AG08395 (cell line): ENCODE measurements at places on chromosomes 4 and X.

DNA sequence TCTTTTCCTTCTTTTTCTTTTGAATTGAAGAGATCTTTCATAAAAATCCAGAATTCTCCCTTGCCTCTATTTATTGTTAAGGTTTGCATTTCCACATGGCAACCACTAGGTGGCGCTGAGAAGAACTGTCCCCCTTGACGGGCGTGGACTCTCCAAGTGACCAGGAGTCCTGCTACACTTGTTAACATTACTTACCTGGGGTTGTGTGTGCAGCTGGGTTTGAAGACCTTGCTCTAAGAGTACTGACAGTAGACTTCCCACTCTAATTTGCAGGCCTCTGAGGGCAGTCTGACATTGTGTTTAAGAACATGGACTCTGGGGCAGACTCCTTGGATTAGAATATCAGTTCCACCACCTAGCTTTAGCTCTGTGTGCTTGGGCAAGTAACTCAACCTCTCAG lies 52.8 kb downstream of the GPRIN3 start:
- peak; percentile 55 for DNase-seq

DNA sequence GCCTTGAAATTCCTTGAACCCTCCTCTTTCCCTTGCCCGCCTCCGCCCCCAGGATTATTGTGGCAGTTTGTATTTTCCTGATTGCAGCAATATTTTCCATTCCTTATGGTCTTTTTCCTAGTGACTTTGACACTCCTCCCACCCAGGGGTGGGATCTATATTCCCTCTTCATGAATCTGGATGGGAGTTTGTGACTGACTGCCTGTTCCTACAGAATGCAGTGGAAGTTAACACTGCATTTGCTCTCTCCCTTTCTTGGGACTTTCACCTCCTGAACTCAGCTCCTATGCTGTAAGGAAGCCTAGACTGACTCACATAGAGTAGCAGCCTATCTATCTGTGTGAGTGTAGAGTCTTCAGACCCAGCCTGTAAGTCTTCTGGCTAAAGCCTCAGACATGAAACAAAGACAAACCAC lies 2.2 kb downstream of the FUNDC2 start:
- no peak for DNase-seq

DNA sequence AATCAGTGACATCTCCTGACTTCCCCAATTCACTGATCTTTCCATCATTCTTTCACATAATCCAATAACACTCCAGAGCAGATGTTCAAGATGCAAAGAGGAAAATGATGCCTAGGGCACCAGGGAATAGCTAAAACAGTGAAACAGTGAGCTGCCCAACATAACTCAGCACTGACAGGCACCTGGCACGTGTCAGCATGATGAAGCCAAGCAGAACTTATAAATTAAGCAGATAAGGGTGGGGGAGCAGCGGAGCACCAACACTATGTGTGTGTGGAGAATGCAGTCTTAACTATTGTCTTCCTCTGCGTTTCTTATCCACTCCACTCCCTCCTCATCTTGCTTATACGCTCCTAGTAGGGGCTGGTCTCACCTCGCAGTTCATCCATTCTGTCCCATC lies 89.4 kb downstream of the AMMECR1 start:
- DNase-seq, result no peak

GRCh38 chr4:180285796-180286195 lies 1957.4 kb upstream of the TENM3 start:
- no peak for DNase-seq

- no peak for DNase-seq
These were observed 338.9 kb downstream of the DHX15 start for GRCh38 chr4:24245491-24245820.

DNA sequence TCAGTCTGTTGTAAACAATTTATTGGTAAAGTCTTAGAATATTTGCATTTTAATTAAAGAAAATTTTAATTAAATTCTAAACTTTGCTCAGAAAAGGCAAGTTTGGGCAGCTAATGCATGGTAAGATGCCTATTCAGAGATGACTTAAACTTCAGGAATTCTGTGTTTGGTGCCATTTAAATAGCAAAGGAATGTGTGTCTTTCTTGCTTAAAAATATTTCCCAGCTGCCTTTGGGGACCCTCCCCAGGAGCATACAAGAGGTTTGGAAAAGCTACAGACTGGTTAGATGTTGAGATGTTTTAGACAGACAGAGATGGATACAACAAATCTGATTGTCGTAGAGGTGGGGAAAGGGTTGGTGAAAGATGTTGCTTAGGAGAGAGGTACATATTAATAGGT lies 36.5 kb downstream of the AFF2 start:
- DNase-seq, result peak; percentile 28

DNA sequence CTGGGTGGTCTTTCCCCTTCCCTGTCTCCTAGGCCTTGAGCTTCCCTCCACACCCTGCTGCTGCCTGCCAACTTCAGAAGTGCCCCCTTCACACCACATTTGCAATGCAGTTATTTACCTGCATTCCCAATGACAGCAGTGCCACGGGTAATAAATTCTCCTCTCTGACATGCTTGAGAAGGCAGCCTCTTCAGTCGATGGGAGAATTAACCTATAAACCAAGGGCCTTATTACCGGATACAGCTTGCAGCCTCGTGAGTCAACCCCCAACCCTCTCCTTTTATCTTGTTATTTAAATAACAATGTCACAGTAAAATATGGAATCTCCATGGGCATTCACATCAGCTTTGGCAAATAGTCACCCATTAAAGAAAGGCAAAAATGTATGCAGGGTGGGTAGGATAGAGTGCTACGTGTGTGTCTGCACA lies 34.7 kb upstream of the LGI2 start:
- DNase-seq, result no peak

GRCh38 chr4:57410331-57411052 lies 300.3 kb upstream of the IGFBP7 start:
- DNase-seq, result no peak

GRCh38 chrX:153392642-153393321 lies 8.4 kb downstream of the PNMA6E start:
- no peak for DNase-seq

- DNase-seq, result no peak
These were observed 143.6 kb downstream of the ZAR1 start for GRCh38 chr4:48633657-48634056.

GRCh38 chr4:81870275-81870674 lies 398.6 kb upstream of the RASGEF1B start:
- no peak for DNase-seq

DNA sequence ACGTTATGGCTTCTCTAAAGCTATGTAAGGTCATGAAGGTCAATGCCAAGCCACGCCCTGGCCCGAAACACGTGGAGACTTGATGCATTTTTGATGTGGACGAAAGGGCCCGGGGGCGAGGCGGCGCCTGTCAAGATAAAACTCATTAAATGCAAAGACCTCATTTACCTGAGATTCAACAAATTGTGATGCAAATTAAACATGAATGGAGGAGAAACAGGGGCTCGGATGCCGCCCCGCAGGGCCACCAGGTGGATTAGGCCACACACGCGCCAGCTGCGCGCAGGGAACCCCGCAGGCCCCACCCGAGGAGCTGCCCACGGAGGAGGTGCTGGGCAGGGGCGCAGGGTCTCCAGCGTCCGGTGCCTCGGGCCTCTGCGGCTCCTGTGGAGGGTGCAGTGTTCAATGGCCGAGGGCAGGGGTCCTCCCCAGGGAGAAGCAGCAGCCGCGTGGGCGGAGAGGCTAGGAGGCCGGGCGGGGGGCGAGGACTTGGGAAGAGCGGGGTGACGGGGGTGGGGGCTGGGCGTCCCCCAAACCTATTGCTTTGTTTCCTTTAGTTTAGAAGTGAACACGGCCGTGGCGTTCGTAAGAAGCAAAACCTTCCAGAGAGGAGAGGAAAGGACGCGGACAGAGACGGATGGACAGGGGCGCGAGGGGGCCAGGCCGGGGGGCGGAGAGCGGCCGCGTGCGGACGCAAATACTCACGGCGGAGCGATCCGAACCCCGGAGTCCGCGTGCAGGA lies 40.4 kb downstream of the CPLX1 start:
- DNase-seq, result no peak

GRCh38 chr4:88148560-88148959 lies 9.9 kb downstream of the ABCG2 start:
- DNase-seq, result no peak

GRCh38 chrX:84796321-84796720 lies 207.4 kb upstream of the APOOL start:
- no peak for DNase-seq

DNA sequence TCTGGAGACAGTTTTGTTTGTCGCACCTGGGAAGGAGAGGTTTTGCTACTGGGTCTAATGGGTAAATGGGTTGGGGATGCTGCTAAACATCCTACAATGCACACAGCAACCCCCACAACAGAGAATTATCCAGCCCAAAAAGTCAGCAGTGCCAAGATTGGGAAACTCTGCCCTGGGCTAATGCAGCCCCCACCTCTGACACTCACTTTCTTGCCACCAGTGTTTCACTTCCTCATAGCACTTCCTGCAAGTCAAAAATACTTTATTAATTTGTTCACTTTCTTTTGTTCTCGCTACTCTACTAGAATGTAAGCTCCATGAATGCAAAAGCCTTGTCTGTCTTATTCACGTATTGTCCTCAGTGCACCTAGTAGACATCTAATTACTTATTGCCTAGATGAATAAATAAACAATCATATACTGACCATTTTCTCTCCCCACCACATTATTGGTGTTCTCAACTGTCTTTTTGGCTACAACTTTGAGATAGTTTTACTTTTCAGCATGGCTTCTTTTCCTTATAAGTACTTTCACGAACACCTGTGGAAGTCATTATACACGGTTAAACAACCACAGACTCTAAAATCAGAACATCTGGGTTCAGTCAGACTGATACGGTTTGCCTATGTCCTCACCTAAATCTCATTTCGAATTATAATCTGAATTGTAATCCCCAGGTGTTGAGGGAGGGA lies 82.0 kb upstream of the PITX2 start:
- DNase-seq, result no peak

DNA sequence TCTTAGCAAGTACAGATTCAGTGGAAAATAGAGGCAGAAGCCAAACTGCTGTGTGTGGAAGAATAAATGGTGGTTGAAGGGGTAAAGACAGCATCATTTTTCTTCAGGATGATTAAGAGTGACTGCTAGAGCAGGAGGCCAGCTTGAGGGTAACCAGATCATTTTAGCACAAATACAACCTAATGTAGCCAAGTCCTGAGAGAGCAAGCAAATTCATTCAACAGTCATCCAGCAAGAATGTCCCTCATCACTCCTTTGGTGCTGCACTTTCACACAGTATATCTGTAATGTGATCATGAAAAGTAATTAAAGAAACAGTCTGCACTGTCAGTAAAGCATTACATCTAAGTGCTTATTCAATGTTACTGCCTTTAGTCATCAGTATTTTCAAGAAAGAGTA lies 44.8 kb downstream of the NPFFR2 start:
- DNase-seq, result no peak

GRCh38 chr4:28555866-28556265 lies 1695.2 kb downstream of the STIM2 start:
- DNase-seq, result peak; percentile 6

GRCh38 chrX:110403441-110404238 lies 45.0 kb downstream of the RTL9 start:
- DNase-seq, result no peak

DNA sequence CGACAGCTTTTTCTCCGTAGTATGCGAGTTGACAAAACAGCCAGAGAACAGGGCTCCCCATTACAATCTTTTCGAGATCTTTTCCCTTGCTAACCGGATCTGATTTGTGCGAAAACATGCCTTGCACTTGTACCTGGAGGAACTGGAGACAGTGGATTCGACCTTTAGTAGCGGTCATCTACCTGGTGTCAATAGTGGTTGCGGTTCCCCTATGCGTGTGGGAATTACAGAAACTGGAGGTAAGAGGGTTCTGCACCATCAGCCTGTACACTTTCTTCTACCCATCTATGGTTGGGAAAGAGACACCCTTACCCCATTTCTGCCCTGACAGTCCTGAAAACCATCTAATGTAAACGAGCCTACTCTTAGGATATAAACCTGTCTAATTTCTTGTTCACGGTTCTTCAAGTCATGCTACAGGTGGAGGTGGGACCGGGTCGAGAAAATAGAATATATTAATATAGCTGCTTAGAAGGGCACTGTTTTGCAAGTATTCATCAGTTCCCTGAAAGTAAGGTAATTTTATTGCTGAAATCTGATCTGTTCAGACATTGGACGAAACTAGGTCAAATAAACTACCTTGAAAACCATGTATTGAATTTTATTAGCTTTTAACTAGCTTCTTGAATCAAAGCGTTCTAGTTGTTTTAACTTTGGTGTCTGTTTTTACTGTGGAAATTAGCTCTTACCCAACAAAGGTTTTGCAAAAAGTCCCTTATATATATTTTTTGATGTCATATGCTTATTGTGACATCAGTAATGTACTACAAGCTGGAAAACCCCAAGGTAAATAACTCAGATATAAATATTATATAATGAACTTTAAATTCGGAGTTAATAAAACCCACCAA lies 869 bp downstream of the TMEM184C start:
- no peak for DNase-seq

GRCh38 chr4:152927737-152928136 lies 8.4 kb upstream of the FHDC1 start:
- no peak for DNase-seq

- no peak for DNase-seq
These were observed 1222.0 kb upstream of the TENM3 start for GRCh38 chr4:181021213-181021612.

DNA sequence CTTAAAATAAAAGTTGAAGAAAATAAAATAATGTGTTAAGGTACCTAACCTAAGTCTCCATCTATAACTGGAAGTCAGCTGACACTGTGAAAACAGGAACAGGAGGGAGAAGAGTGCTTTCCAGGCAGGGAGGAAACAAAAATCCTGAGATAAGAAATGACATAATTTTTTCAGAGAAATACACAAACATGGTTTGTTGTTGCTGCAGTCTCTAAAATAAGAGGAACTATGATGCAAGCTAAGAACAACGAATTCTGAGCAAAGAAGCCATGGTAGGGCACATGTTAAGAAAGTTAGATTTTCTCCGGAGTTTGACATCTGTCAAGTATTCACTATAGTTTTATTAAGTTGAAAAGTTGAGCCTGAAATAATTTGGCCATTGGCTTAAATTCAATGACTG lies 26.9 kb downstream of the PAPSS1 start:
- DNase-seq, result no peak

- peak; percentile 2 for DNase-seq
These were observed 115.7 kb upstream of the TEX13C start for GRCh38 chrX:125203737-125204578.

DNA sequence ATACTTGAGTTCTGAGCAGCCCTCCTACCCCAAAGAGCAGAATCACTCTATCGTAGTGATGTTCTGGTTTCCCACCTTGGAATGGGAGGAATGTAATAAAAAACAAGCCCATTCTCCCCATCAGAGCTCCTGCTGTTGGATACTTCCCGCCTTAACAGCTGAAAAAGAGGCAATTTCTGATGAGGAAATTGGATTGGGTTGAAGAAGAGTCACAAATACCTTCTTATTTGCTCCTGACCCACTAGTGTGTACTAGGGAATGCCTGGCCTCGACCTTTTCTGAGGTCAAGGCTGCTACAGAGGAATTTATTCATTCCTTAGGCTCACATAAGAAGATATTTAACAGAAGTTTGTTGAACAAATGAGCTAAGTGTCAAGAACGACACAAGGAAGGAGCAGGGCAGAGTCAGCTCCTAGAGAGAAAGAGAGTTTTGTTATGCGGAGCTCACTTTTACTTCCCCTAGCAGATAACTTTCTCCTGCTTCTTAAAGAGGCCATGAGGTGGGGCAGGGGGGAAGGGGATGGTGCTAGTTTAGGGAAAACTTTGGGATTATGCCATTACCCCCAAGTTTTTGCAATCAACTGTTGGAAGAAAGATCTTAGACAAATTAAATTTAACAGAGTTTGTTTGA lies 273.8 kb upstream of the CLNK start:
- no peak for DNase-seq
